Activated CD8-positive, alpha-beta memory T cell treated with anti-CD3 and anti-CD28 coated beads for 4 hours (primary cell): ENCODE measurements at places on chromosomes 12 and 14.

DNA sequence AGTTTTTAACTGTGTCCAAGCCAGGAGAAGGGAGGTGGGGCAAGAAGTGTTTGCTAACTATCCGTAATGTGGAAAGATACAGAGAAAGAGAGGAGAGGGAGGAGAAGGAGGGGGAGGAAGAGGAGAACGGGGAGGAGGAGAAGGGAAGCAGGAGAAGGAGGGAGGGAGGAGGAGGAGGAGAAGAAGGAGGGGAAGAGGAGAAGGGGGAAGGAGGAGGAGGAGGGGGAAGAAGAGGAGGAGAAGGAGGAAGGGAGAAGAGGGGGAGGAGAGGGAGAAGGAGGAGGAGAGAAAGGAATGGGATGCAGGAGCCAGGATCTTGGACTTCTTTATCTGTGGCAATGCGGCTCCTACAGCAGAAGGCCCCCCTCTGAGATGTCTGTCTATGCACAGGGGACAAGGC lies 510.3 kb upstream of the CCDC196 start:
- no peak for DNase-seq

GRCh38 chr12:80917651-80918050 lies 20.1 kb downstream of the LIN7A start:
- no peak for DNase-seq

DNA sequence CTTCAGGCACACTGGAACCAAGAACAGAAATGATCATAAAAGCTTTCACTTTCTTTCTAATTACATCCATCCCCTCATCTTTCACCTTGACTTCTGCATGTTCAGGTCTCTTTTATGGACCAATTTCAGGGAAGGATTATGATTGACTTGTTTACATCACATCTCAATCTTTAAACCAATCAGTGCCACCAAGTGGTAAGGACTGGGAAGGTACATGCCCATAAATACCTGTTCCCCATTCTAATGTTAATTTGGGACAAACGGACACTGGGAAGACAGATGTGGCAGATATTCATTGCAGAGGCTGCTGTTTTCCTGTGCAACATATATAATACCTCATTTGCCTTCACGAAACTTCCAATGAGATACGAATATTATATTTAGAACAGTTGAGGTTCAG lies 978.1 kb downstream of the GALC start:
- DNase-seq: no peak

DNA sequence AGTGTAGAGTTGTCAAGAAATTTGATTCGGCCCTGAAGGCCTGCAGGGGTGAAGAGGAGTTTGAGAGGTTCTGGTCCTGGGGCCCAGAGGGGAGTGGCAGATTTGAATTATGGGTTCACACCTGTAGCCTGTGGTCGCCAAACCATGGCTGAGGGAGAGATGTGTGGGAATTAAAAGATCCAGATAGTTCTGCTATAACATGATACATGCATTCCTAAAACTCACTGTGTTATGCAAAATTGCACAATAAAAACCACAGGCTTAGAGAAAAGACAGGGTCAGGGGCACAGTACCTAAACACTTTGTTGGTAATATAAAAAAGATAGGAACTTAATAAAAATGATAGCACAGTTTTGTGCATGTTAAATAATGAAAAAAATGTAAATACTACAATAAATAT lies 106.2 kb downstream of the TMEM30B start:
- no peak for DNase-seq

DNA sequence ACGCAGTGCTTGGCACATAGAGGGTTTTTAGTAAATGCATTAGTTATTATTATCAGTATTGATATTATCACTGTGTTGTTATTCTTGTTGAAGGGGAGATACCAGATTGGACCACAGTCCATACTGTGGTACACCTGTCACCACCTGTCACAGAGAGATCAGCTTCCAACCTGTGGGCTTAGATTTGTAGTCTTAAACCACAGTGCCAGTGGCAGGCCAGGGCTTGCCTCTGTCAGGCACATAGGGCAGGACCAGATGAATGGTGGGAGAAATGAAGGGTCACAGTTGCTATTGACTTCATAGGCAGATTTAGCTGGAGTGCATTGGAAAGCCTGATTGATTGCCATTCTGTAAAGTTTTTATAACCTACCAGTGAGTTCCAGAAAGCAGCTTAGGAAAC lies 35.1 kb downstream of the ARL1 start:
- DNase-seq: no peak

DNA sequence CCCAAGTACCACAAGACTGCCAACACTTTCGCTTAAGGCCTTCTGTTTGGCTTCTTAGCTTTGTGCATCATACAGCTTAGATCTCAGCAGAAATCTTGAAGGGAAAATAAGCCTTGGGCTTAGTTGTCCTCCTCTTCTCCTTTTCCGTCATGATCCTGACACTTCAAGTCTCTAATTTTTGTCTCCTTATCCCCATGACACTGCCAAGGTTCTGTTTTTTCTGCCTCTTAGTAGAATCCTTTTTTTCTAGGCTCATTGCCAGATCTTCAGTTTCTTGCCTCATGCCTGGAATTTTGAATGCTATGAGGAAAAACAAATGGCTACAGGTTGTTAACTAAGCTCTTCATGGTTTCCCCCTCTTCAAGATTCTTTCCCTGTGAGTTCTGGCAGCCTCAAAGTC lies 450.4 kb downstream of the LRFN5 start:
- no peak for DNase-seq

DNA sequence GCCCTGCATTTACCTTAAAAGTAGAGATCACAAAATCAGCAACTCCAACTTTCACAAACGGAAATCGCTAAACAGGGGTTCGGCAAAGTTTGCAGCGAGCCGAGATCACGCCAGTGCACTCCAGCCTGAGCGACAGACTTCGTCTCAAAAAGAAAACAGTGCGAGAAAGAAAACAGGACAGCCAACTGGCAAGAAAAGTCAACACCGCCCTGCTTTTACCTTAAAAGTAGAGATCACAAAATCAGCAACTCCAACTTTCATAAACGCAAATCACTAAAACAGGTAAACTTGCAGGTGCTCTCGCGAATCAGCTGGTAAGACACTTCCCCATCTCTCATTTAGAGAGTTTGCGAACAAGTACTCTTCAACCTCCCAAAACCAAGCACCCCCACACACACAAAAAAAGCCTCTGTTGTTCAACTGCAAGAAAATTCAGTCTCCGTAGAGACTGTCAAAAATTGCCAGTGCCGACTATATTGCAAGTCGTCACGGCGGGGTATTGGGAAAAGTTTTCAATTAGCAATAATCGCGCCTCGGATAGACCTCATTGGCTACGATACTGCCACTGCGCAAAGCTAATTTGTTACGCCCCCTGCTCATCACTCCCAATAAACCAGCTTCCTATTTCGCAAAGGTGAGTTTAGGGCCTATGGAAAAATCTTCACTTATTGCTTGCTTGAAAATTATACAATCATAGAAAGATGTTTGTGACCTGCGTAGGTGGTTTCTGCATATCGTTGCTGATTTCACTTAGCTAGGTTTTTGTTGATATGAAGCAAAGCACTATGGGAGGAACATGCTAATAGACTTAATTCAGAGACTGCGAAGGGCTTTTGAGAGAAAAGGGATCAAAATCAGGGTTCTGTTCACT lies at the start of gene RNU4-1:
Gene RNU4-1 (minus strand): TSS at position 577 of the 871 bp plus-strand sequence.
- DNase-seq: peak; percentile 69

GRCh38 chr12:24903329-24904088 lies 45.4 kb downstream of the BCAT1 start:
- no peak for DNase-seq

- peak; percentile 73 for DNase-seq
These were observed at the start of gene LGMN for GRCh38 chr14:92748259-92749016. Gene LGMN, minus strand, starts transcription at chr14:92748627. Its CDS starts 15,841 bp downstream, at chr14:92732786.

DNA sequence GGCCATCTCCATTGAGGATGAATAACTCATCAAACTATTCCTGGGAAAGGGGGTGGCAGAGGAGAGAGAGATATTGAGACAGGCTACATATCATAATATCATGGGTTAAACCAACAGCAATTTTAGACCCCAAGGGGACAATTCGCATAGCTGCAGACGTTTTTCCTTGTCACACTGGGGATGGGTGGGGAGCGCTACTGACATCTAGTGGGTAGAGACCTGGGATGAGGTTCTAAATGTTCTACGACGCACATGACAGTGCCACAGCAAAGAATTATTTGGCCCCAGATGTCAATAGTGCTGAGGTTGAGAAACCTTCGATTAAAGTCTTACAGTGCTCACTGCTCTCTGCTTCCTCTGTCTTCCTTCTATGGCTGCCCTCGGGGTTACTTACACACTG lies 425.6 kb downstream of the NRXN3 start:
- DNase-seq: no peak

DNA sequence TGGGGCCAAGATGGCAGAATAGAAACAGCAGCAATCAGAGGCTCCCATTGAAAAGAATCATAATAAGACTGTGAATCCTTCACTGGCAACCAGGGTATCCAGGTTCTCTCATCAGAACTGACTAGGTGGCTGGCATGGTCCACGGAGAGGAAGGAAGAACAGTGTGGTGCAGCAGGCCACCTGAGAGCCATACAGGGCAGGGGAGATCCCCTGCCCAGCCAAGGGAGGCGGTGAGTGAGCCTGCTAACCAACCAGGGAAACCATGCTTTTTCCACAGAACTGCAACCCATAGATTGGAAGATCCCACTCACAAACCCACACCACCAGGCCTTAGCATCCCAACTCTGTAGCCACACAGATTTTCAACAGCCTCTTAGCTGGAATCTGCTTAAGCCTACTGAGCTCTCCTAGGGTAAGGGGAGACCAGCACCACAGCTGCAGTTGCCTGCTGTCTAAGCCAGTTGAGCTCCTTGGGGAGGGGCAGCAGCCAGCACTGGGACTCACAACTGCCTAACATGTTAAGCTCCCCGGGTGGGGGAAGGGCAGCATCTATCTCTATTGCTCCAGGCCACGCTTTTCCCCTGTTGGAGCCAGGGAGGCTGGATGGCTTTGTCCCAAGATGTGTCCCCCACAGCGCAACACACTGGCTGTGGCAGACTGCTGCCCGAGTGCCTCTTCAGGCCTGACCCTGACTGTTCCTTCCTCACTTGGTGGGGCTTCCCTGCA lies 342.6 kb upstream of the CCDC196 start:
- DNase-seq: no peak

DNA sequence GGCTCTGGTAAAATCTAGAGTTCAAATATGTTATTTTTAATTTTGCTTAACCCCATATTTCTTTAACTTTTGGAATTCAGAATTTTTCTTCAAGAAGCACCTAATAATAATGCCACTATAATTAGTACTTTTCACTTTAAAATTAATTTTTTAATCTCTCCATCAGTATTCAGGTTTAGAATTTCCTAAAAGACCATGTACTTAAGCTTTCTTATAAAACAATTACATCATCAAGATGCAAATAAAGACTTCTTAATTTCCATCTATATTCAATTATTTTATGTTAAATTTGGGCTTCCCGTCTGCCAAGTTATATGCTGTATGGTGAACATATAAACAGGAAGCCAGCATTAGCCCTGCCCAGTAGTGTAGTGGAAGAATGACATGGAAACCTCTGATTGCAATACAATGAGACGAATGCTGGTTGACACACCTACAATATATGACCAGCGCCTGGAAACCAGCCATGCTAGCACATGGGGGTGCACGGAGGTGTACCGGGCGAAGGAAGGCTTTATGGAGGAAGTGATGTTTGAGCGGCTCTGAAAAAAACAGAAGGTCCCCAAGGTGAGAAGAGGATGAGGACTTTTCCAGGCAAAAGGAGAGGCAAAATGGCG lies 82.2 kb downstream of the LLPH start:
- DNase-seq: no peak

DNA sequence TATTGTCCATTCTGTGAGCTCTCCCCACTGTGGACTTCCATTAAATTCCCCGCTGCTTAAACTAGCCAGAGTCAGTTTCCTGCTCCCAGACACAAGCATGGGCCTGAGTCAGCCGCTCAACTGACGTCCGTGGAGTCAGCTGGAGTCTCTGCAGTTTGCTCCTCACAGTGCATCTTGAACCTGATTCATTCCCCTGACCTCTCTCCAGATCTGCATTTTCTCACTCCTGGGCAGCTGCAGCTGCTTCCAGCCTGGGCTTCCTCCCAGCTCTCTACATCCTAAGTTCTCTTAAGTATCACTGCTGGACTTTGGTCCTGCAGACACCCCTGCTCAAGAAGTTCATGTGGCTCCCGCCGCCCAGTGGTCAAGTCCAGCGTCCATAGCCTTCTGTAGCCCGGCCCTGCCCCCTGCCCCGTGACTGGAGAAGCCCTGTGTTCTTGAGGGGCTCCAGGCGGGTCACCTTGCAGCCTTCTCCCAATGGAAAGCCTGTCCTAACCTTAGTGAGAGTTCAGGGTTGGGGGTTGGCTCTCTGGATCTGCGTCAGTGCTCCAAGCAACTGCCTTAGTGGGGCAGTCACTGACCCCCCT lies 20.0 kb downstream of the NFKBIA start:
- DNase-seq: no peak

GRCh38 chr14:101474563-101475455 lies 86.5 kb upstream of the DIO3 start:
- DNase-seq: no peak

DNA sequence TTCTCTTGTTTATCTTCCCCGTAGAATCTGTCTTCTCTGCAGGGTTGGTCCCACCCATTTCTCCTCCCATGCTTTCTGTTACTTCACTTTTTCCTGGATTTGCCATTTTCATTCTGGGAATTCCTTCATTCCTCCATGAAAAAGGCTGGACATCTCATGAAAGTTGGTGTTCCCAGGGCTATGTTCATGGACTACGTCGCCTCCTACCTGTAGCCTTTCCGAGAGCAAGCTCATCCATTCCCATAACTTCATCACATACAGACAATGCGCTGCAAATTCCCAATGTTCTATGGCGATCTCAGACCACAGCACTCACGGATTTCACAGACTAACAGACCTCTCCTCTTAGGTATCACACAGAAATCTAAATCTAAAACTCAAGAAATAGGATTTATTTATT lies 217.1 kb downstream of the EXOC5 start:
- no peak for DNase-seq

DNA sequence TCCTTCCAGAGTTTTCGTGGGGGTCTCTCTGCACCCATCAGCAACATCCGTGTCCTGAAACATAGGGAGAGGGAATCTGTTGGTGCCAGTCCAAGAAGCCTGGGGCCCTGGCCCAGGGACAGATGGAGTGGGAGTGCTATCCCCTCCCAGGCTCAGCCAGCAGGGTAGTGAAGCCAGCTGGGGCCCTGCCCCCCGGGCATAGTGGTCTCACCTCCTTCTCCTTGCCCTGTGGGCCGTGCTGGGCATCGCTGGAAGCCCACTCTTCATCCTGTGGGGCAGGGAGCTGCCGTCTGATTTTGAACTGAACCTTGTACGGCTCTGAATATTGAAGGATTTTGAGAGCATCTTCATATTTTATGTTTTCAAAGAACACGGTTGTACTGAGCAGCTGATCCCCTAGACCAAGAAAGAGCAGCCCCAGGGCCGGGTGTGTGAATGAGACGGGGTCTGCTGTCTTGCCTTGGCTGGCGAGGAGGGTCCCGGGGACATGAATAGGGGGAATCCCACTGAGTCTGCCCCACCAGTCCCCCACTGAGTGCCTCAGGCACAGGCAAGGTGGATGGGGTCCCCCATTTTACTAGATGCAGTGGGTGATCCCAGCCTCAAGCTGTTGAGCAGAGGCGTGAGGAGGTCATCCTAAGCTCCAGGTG lies 23.3 kb downstream of the AHNAK2 start:
- no peak for DNase-seq

- no peak for DNase-seq
These were observed 8.1 kb upstream of the ADCY6 start for GRCh38 chr12:48796976-48797375.

- no peak for DNase-seq
These were observed 225.6 kb upstream of the CRY1 start for GRCh38 chr12:107318806-107319532.
